ENCODE measurements at places on chromosomes 6 and 20.

DNA sequence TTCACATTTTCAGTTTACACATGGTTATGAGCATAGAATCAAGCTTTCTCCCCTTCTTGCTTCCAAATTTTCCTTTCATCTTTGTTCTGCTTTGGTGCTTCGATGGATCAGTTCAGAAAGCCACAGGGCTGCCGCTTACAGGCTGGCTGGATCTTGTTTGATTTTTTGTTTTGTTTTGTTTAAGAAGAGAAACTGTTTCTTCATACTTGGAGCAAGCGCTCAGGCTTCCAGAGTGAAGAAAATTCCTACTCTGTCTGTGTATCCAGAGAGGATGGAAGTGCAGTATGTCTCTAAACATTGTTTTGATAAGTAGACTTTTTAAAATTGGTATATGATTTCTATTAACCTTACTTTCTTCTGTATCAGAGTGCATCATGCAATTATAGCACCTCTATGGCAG is 66.9 kb downstream of the ARID1B start:
- no peak for ATAC-seq

DNA sequence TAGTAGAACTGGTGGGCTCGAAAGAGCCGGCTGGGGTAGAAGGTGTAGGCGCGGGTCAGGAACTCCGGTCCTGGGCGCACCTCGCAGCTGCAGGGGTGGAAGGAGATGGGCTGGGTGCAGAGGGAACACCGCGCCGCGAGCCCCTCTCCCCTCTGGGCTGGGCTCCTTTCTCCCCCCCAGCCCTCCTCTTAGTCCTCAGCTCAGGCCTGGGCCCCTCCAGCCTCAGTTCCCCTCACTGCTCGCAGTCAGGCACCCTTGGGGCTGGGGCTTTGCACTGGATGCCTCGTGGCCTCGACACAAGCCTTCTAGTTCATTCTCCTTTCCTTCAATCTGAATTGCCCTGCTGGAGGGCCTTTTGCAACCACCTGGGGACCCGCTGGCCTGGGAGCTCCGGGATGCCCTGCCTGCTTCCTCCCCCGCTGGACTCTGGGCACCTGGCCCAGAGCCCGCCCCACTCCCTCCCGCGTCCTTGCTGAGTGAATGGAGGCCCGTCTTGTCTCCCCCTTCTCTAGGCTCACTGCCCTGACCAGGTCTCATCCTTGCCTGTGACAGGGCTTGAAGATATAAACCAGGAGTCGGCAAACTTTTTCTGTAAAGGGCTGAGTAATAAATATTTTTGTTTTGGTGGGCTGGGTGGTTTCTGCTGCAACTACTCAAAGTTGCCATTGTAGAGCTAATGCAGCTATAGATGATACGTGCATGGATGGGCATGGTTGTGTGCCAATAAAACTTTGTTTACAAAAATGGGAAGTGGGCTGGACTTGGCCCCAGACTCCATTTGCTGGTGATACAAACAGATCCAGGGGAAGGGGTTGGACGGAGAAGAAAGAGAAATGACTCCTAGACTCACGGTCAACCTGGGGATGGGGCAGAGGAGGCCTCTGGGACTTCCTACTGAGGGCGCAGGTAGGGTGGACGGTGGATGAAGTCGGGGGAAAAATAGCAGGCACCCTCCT is 47.3 kb downstream of the APCDD1L start:
- no peak for ATAC-seq

GRCh38 chr6:13146442-13146841 is 181.9 kb downstream of the TBC1D7 start:
- ATAC-seq: no peak

DNA sequence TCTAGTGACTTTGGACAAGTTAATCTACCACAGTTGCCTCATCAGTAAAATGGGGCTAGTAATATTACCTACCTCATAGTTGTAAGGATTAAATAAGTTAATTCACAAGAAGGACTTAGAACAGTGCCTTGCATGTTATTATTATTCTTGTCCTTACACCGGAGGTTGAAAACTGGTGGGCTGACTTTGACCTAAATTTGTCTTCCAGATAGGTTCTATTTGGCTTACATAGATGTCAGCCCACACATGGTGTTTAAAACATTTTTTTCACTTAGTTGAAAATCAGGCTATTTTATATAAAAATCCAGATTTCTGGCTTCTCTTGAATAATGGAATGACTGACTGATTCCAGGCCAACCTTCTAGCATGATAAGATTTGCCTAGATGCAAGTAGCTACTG is 3.2 kb downstream of the SYS1 start:
- no peak for ATAC-seq

DNA sequence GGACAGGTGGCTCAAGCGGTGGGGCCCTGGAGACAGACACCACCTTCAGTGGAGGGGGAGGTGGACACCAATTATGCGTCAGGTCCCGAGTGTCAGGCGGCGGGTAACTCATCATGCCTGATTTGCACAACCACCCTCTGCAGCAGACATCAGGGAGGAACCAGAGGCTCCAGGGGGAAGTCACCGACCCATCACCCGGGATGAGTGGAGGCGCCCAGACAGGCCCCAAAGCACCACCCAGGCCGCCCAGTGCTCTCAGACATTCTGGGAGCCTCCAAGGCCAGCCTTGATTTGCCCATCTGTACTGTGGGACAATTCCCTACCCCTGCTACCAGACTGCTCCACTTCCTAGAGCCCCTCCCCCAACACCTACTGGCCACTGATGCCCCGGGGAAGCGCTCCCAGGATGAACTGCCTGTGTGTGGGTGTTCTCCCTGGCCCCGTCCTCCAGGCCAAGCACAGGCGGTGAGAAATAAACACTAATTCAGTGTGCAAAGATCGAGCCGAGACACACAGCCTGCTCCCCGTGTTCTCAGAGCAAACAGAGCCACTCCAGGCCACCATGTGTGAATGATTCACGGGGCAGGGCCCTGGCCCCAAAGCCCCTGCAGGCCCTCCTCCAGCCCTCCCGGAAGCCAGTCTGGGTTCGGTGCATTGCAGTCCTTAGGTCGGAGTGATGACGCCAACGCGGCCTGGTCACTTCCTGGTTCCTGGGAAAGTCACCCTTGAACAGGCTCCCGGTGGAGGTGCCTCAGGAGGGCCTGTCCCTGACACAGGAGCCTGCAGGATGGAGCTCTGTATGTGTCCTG is 107.2 kb downstream of the ASXL1 start:
- peak; percentile 60 for ATAC-seq

- ATAC-seq: no peak
Measured at GRCh38 chr6:134854366-134854765, 95.5 kb downstream of the ALDH8A1 start.

- ATAC-seq: no peak
Measured at GRCh38 chr6:72084992-72085569, 198.7 kb downstream of the RIMS1 start.

GRCh38 chr6:73702444-73702843 is 6.4 kb downstream of the CD109 start:
- no peak for ATAC-seq

DNA sequence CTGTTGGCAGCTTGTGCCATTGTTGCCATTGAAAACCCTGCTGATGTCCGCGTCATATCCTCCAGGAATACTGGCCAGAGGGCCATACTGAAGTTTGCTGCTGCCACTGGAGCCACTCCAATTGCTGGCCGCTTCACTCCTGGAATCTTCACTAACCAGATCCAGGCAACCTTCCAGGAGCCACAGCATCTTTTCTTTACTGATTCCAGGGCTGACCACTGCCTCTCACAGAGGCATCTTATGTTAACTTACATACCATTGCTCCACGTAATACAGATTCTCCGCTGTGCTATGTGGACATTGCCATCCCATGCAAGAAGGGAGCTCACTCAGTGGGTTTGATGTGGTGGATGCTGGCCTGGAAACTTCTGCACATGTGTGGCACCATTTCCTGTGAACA is 221.8 kb upstream of the FAM83B start:
- no peak for ATAC-seq

- no peak for ATAC-seq
Measured at GRCh38 chr20:36726168-36726567, 19.7 kb downstream of the NDRG3 start.

- peak; percentile 42 for ATAC-seq
Measured at GRCh38 chr6:112005013-112005371, 48.9 kb upstream of the CCN6 start.

DNA sequence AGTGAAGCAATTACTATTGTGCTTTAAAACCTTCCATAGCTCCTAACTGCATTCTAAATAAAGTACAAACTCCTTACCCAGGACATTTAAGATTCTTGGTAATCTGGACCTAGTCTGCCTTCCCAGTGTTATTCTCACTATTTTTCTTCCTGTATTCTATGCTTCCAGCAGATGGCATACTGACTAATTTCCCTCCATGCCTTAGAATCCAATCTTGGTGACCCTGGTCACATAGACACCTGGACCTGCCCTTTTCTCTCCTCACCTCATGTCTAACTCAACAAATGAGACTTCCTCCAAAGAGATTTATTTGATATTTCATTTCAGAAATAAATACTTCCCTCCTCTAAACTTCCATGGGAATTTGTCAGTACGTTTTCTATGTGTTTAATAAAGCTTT is 25.8 kb downstream of the ROS1 start:
- no peak for ATAC-seq

- ATAC-seq: no peak
Measured at GRCh38 chr20:57563522-57563921, 2.6 kb downstream of the PCK1 start.
